ENCODE measurements at places on chromosomes 5 and 9.
A peak's percentile ranks its signal among the peaks of the same experiment; 100 is the strongest.

- no peaks in the 10 kb centered on the region for H3K36me3 ChIP-seq
- no peaks in the 10 kb centered on the region for H3K27me3 ChIP-seq
- no peak overlapping the region for H3K27ac ChIP-seq
- H3K4me3 ChIP-seq: no peak overlapping the region
- DNase-seq: no peak
Measured at GRCh38 chr9:114355821-114356220, 26.2 kb downstream of the ORM2 start.

DNA sequence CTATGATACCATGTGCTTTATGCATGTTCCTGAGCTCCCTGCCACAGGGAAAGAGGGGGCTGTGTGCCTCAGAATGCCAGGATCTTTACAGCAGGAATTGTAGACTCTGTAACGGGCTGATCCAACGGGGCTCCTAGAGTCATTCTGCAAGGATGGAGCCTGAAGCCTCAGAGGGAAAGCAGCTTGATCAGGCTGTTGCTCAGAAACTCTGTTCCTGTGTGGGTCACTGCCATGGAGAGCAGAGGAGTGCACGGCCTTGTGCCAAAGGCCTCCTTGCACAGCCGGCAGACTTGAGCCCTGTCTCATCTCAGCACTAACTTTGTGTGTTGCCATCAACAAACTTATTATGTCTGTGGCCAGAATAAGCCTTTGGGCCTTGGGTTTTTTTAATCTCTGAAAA lies 51.8 kb downstream of the AMBP start:
- H3K36me3 ChIP-seq: peaks cover 14% of the 10 kb centered on the region
- H3K27me3 ChIP-seq: no peaks in the 10 kb centered on the region
- H3K4me1 ChIP-seq: no peaks in the 10 kb centered on the region
- no peak overlapping the region for H3K27ac ChIP-seq
- H3K4me3 ChIP-seq: no peak overlapping the region

GRCh38 chr5:151581347-151581746 lies 9.8 kb downstream of the FAT2 start:
- no peak overlapping the region for H3K4me3 ChIP-seq
- no peaks in the 10 kb centered on the region for H3K27me3 ChIP-seq
- no peak overlapping the region for H3K27ac ChIP-seq

DNA sequence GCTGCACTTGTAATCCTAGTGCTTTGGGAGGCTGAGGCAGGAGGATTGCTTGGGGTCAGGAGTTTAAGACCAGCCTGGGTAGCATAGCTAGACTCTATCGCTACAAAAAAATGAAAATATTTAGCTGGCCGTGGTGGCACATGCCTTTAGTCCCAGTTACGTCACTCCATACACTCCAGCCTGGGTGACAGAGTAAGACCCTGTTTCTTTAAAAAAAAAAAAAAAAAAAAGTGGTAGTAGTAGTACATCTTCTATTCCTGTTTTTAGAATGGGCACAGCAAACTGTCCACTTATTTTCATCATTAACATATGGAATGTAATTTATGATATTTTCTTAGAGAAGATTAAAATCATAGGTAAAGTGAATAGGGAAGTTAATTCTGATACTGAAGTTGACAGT lies 48.2 kb downstream of the TRIO start:
- H3K4me1 ChIP-seq: no peaks in the 10 kb centered on the region
- H3K27ac ChIP-seq: no peak overlapping the region
- H3K4me3 ChIP-seq: no peak overlapping the region
- H3K36me3 ChIP-seq: no peaks in the 10 kb centered on the region

- peaks cover 7% of the 10 kb centered on the region for H3K4me1 ChIP-seq
- H3K27ac ChIP-seq: peak overlapping the region; percentile 48
- no peaks in the 10 kb centered on the region for H3K27me3 ChIP-seq
- H3K36me3 ChIP-seq: no peaks in the 10 kb centered on the region
Measured at GRCh38 chr9:35736201-35736633, 3.8 kb downstream of the CREB3 start.
